Thoracic aorta (tissue), 2 donors: ENCODE measurements at places on chromosomes 5 and 9. TPM values are rescaled to one million over a fixed set of nuclear protein-coding genes. Genes with fewer than 3 reads are reported as not detected.

- DNase-seq, result no peak
Measured at GRCh38 chr5:179487145-179487544, 63.2 kb upstream of the RUFY1 start.

GRCh38 chr5:179608131-179608581 lies 15.3 kb downstream of the HNRNPH1 start:
- no peak for DNase-seq

Gene PTGES
- total RNA-seq, result 1.7 TPM

Gene IQGAP2
- total RNA-seq, result 15.3 TPM

Gene ADRA1B
- total RNA-seq, result 53.3 TPM
